ENCODE measurements at places on chromosomes 6 and 20.

- peak; percentile 7 for DNase-seq
Observed at GRCh38 chr6:117359581-117359980, 66.2 kb downstream of the ROS1 start.

DNA sequence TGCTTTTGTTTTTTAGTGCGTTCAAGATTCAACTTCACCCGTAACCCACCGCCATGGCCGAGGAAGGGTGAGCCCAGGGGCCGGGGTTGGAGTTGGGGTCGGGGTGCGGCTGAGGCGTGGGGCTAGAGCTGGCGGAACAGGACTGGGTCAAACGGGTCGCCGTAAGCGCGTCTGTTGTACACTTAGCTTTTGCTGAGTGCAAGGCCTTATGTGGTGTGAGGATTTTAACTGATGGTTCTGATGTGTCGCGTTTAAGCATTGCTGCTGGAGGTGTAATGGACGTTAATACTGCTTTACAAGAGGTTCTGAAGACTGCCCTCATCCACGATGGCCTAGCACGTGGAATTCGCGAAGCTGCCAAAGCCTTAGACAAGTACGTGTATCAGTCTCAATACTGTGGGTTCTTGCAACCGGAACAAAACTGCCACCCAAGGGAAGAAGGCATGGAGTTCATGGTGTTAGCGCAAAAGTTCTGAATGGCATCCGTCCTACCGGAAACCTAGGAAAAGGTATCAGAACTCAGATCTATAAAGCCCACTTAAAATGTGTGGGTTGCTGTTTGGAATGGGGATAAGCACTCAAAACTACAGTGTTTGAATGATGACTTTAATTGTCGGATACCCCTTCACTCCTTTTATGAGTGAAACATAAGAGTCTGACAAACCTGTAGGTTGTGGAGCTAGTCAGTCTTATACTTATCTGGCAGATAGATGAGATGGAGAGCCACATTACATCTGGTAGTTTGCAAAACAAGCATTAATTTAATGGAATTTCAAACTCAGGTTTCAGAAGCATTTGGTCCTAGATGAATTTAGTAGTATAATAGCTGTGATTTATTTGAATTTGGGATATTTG is 574 bp downstream of the RPS12 start:
- peak; percentile 41 for DNase-seq

GRCh38 chr20:38870733-38871559 is 55.3 kb upstream of the FAM83D start:
- no peak for DNase-seq

- no peak for DNase-seq
Observed at GRCh38 chr6:111477481-111477938, 5.5 kb downstream of the REV3L start.

- DNase-seq: no peak
Observed at GRCh38 chr20:24048024-24048611, 59.5 kb upstream of the GGTLC1 start.

DNA sequence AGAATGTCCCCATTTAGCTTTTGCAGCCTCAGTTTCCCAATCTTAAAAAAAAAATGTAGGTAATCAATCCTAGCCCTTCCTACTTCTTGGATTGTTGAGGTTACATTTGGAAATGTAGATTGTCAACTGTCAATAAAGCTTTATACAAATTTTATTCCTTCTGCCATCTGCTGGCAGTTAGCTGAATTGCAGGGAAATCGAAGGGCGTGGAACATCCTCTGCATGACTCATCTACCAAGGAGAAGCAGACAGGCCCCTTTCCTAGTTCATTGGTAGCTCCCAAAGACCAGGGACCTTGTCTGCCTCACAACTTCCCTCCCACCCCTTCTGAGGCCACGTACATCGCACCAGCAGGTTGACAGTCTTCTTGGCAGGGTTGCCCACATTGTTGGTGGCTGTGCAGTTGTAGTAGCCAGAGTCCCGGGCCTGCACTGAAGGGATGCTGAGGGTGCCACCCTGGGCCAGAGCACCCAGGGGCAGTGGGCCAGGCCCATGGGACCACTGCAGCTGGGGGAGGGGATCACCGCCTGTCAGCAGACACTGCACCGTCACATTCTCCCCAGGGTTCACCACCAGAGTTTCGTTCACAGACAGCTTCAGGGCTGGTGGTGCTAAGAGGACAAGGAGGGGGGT is 43.6 kb downstream of the MDGA1 start:
- DNase-seq: peak; percentile 66

- no peak for DNase-seq
Observed at GRCh38 chr6:154232013-154232910, 124.3 kb downstream of the IPCEF1 start.

GRCh38 chr6:152293404-152293803 is 343.8 kb downstream of the SYNE1 start:
- DNase-seq: peak; percentile 14

GRCh38 chr6:53189554-53189953 is 40.9 kb upstream of the GCM1 start:
- DNase-seq: no peak

DNA sequence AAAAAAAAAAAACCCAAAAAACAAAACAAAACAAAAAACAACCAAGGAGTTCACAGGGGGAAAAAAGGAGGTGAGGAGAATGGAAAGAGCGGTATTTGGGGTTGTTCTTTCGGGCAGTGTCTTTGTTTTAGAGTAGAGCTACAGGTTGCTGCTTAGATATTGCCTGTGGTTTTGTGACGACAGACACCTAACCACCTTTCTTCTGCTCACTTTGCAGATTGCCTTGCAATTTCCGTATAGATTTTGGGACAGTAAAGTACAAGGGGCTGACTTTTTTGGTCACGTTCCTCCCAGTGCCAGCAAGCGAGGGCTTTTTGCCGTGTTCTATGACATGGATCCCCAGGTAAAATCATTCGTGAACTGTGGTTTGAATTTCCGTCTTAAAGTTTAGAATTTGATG is 50.9 kb downstream of the DEK start:
- DNase-seq: no peak

DNA sequence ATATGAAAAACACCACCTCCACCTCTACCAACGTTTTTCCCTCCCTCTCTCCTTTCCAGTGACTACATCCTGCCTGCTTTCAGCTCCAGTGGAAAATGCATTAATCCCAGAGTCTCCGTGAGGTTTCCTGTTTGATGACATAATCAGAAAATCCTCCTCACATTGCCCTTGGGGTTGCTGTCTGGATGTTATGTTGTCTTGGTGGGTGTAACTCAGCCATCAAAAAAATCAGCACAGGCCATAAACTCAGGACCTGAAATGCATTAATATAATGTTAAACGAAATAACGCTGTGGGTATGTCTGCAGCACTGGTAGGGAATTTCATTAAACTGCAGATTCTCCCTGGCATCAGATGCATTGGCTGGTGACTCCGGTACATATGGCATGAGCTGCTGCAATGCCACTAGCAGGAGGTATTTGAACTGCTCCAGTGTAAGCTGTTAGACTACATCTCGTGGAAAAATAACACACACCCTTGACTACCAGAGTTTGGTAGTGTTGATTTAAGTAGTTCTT is 297.8 kb downstream of the PRL start:
- no peak for DNase-seq

DNA sequence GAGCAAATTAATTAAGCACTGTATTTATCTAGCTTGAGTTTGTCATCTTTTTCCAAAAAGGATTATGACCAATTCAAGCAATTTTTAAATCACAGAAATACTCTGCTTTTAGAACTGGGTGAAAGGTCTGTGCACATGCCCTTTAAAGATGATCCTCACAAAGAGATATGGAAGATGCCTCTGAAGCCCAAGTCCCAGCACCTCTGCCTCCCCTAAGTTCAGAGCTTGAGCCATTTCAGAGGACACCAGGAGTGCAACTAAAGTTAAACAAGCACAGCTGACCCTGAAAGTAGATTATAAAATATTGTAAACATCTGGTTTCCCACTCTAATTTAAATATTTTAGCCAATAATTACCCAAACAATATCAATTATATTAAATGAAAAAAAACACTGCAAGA is 139.5 kb upstream of the BEND6 start:
- no peak for DNase-seq

- DNase-seq: no peak
Observed at GRCh38 chr6:144767051-144767450, 481.9 kb downstream of the UTRN start.

GRCh38 chr20:56163806-56164205 is 84.7 kb upstream of the MC3R start:
- no peak for DNase-seq

- DNase-seq: no peak
Observed at GRCh38 chr6:25959890-25960536, 2.6 kb upstream of the TRIM38 start.

DNA sequence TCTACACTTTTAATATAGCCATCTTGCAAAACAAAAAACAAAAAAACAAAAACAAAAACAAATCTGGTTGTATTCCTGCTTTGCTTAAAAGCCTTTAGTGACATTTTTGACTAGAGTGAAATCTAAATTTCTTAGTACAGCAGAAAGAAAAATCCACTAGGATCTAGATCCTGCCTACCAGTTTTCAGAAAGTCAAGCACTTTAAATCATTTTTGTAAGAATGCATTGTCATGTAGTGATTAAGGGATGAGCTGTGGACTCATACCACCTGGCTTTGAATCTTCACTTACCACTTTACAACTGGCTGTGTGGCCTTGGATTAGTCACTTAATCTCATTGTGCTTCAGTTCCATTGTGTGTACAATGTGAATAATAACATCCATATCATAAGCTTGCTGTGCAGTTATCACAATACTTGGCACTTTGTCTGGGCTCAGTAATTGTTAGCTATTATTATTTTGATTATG is 4.0 kb downstream of the MKKS start:
- no peak for DNase-seq

GRCh38 chr6:102525336-102525735 is 1131.8 kb downstream of the GRIK2 start:
- DNase-seq: no peak

GRCh38 chr6:120604510-120604909 is 729.8 kb downstream of the TBC1D32 start:
- no peak for DNase-seq

DNA sequence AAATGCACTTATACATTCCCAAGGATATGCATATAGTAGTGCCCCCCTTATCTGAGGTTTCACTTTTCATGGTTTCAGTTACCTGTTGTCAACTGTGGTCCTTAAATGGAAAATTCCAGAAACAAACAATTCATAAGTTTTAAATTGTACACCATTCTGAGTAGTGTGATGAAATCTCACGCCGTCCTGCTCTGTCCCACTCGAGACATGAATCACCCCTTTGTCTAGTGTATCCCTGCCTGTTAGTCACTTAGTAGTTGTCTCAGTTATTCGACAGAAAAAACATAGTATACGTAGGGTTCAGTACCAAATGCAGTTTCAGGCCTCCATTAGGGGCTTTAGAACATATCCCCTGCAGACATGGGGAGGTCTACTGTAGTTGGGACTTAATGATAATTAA is 57.0 kb downstream of the MAP1LC3A start:
- no peak for DNase-seq

GRCh38 chr6:110512991-110513390 is 36.6 kb upstream of the SLC22A16 start:
- peak; percentile 50 for DNase-seq

- DNase-seq: peak; percentile 59
Observed at GRCh38 chr6:55980627-55981211, 105.3 kb upstream of the BMP5 start.

DNA sequence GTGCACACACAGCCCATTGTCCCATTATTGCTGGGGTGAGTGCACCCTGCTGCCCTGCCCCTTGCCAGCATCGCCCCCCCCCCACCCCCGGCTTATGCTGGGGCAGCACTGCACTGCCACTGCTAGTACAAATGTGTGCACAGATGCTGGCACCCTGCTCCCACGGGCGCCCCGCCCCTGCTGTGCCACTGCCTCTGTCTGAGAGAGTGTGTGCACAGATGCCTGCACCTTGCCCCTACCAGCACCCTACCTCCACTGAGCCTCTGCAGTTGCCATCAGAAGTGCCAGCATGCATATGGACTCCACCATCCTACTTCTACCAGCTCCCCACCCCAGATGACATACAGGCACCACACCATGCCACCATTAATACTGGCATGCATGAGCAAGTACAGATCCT is 454.6 kb upstream of the KHDRBS2 start:
- no peak for DNase-seq

- no peak for DNase-seq
Observed at GRCh38 chr20:59625214-59625922, 21.0 kb downstream of the PHACTR3 start.

DNA sequence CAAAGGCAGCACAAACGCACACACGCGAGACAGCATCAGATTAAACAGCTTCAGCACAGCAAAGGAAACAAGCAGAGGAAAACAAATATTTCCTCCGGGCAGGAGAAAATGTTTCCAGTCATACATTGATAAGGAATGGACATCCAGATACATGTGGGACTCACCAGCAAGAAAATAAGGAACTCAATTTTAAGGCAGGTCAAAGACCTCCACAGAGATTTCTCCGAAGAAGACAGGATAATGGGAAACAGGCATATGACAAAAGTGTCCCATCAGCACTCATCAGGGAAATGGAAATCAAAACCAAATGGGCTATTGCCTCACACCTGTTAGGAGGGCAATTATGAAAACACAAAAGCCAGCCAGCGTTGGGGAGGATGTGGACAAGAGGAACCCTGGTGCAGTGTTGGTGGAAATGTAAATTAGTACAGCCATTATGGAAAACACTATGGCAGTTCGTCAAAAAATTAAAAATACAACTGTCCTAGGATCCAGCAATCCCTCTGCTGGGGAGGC is 9.7 kb upstream of the SLCO4A1 start:
- DNase-seq: no peak

- DNase-seq: no peak
Observed at GRCh38 chr6:103720393-103720792, 1139.3 kb downstream of the HACE1 start.

DNA sequence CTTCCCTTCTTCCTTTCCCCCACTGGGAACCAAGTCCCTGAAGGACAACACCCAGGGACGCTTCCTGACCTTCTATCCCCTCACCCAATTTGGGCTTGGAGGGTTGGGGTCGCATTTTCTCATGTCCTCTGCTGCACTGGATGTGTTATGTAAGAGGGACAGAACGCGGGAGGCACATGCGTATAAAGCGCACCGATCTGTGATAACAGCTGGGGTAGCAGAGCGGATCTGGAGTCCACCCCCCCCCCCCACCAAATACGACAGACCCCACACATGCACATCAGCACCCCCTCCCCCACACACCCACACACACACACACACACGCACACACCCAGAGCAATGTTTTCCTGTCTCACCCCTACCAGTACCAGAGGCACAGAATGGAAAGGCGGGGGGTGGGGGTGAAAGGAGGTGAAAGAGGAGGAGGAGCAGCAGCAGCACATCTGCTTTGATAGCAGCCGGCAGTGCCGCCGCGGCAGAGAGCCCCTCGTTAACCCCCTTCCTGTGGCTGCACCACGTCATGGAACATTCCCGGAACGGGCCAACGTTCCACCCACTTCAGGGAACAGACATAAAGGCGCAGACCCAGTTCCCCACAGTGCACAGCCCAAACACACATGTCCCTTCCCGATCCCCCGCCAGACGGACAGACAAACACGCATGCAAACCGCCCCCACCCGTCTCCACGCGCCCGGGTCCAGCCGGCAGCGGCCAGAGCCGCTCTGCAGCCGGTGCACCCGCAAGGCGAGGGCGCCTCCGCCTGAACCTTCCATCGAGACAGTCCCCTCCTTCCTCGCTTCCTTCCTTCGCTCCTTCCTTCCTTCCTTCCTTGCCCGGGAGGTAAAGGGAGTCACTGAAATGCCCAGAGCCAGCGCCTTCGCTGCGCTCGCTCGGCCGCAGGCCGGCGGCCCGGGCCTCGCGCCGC is 590 bp downstream of the HIVEP2 start:
- DNase-seq: peak; percentile 85

- peak; percentile 63 for DNase-seq
Observed at GRCh38 chr6:132819405-132820161, 5.2 kb downstream of the RPS12 start.
